ENCODE measurements at places on chromosomes 1 and 21.

DNA sequence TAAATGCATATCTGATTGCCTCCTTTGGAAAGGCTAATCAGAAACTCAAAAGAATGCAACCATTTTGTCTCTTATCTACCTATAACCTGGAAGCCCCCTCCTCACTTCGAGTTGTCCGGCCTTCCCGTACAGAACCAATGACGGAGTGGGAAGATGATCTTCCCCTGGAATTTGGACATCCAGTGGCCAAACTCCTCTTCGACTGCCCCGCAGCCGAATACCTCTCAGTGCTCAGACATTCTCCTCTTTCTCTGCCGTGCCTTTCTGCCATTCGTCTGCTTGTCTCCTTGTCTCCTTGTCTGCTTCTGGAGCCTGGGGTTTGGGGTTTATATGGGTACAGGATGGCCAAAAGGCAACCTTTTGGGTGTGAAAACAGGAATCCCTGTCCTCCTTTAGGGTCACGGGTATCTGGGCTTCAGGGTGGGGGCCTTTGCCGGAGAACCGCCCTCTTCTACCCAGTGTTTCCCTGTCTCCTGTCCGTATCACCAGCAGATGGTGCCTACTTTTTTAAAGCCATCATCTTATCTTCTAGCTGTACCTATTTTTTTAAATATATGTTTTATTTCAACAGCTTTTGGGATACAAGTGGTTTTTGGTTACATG, 35.9 kb upstream of the RAB4A start:
- ATAC-seq, result no peak

DNA sequence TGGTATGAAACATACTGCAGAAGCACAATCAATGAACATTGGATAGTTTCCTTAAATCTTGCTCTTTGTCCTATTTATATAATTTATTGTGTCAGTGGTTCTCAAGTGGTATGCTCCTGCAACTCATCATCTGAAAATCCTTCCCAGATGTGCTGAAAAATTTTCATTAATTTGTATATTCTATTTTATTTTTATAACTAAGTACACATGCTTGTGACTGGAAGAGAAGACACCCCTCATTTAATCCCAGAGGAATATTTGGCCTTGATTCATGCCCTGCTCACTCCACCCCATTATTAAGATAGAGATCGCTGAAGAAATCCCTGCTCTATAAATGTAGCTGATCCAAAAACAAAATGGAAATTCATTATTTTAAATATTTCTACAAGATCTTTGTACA, 870.5 kb upstream of the CXADR start:
- no peak for ATAC-seq

DNA sequence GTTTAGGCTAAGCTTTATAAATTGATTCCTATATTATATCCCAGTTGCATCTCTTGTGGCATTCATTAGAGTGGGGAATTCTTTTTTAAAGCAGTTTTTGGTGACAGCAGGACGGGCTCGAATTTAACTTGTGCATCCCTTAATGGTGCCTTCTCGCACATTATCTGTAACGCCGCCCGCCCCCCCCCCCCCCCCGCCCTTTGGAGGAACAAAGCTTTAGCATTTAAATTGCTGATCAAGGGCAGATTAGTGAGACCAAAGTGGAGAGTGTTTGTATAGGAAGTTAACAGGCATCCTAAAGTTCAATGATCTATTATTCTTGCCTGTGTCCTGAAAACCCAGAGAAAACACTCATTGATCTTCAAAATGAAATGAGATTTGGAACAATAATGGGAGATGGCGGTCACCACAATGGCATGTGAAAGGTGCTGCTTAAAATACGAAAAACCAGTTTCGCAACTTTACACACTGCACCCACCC, 2.2 kb downstream of the LMO4 start:
- ATAC-seq, result no peak

DNA sequence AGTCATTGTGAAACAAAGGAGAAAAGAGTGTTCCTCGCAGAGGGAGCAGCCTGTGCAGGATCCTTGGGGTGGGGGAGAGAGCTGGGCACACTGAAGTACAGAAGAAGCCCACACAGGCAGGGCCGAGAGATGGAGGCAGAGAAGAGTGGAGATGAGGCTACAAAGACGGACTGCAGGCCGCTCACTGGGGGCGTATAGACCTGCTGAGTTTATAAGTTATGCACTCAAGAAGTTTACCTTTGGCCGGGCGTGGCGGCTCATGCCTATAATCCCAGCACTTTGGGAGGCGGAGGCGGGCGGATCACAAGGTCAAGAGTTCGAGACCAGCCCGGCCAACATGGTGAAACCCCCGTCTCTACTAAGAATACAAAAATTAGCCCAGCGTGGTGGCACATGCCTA, 7.6 kb upstream of the SLAMF9 start:
- ATAC-seq, result no peak

DNA sequence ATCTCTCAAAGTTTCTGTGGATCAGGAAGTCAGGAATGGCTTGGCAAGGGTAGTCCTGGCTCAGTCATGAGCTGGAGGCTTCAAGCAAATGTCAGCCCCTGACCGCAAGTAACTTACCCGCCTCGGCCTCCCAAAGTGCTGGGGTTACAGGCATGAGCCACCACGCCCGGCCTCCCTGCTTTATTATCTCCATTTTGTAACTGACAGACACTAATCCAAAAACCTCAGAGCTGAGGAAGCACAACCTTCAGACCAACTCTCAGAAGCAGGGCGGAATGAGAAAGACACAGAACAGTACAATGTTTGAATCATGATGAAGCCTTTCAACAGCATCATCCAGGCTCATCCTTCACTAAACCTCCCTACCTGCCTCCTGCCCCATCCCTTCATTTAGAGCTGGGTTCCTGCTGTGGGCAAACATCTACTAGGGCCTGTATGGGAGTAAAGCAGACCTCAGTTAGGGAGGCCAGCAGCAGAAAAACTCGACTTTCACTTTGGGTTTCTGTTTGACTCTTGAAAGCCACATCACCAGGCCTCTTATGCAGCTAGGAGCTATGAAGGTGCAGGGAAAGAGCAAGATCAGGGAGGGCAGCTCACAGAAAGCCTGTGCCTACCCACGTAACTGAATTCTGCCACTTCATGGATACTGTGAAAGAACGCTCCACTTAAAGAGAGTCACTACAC, 84.4 kb upstream of the RAB4A start:
- ATAC-seq, result no peak

GRCh38 chr1:162139211-162139610, 69.7 kb downstream of the NOS1AP start:
- no peak for ATAC-seq

- ATAC-seq, result no peak
Observed at GRCh38 chr1:26020941-26021646, 481 bp upstream of the EXTL1 start.

- ATAC-seq, result peak; percentile 91
Observed at GRCh38 chr1:56799605-56800400, 19.4 kb downstream of the FYB2 start.

DNA sequence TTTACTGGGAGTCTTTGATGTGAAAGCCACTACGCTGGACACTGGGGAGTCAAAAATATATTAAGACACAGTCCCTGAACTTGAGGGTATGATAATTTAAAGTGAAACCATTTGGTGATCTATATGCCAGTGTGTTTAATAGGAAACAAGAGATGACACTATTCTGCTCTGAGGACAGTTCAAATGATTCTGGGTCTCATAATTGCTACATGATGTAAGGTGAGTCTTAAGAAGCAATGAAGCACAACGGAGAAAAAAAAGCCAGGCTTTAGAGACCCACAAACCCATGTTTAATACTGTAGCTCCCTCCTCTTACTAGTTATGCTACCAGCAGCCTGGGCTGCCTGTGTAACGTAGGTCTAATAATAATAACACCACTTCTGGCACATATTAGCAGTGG, 14.2 kb upstream of the LRRC8D start:
- no peak for ATAC-seq

DNA sequence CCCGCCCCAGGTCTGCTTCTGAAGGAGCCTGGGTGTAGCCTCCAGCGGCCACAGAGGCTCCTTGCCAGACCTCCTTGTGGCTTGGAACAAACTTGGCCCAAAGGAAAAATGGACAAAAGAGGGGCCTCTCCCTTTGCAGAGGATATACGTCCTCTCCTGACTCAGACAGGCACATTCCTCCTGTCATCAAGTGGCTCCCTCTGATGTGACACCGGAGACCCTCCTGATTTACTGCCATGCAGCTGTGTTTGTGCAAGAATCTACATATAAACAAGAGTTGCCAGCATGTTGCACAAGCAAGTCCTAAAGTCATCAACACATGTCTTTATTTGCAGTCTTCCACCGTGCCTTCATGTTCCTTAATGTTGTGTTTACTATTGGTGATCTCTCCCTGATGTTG, 54.1 kb upstream of the F3 start:
- no peak for ATAC-seq

DNA sequence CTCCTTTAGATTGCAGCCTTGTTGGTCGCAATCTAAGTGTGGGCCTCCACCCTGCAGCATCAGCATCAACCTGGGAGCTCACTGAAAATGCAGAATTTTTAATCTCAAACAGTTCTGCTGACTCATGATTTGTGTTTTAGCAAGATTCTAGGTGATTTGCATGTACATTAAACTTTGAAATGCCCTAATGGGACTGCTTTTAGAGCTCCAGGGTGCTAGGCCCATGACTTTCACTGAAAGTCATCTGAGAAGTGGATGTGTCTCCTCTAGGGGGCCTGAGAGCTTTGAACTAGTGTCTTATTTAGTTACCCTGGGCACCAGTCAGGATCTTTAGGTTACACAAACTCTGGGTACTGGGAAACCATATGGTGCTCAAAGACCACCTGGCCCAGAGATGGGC, 9.0 kb downstream of the TRIM67 start:
- ATAC-seq, result peak; percentile 47

Measured in SK-N-SH treated with all-trans-retinoic acid at 6 μM for 48 hours (cell line).